ENCODE measurements at places on chromosomes 6 and 20. TPM values are rescaled to one million over a fixed set of nuclear protein-coding genes. Genes with fewer than 3 reads are reported as not detected.

The RSPO3 gene
- total RNA-seq, result not detected

The NOX3 gene
- total RNA-seq, result not detected

The TPD52L2 gene
- 87.4 TPM for total RNA-seq

The PSORS1C2 gene
- not detected for total RNA-seq

The FLRT3 gene
- total RNA-seq, result not detected

The DOK5 gene
- 0.79 TPM for total RNA-seq

The MYLK4 gene
- total RNA-seq, result 0.18 TPM

The STK35 gene
- 21.1 TPM for total RNA-seq

The CLPSL1 gene
- total RNA-seq, result not detected

The DCDC2 gene
- 0.20 TPM for total RNA-seq

The KLC4 gene
- 7.4 TPM for total RNA-seq

The VSTM2L gene
- total RNA-seq, result 0.11 TPM

The TBX18 gene
- not detected for total RNA-seq

The PCK1 gene
- total RNA-seq, result 0.21 TPM

The SNAP25 gene
- total RNA-seq, result not detected

The COX4I2 gene
- total RNA-seq, result not detected

The HDGFL1 gene
- not detected for total RNA-seq

The SH3BGRL2 gene
- 0.14 TPM for total RNA-seq

The PLAGL2 gene
- total RNA-seq, result 151 TPM

The TENT5A gene
- total RNA-seq, result 1.3 TPM

The EFCAB8 gene
- total RNA-seq, result 0.25 TPM

The HLA-DOB gene
- 1.2 TPM for total RNA-seq

The OPRL1 gene
- 0.05 TPM for total RNA-seq

The QKI gene
- total RNA-seq, result 58.6 TPM

The ZNF165 gene
- 2.1 TPM for total RNA-seq

The COL10A1 gene
- not detected for total RNA-seq

The BNIP5 gene
- not detected for total RNA-seq

The ARMC2 gene
- total RNA-seq, result 2.8 TPM

The ISM1 gene
- total RNA-seq, result 3.6 TPM

The B3GALT4 gene
- 2.6 TPM for total RNA-seq

The ZNF292 gene
- total RNA-seq, result 46.3 TPM

The SLCO4A1 gene
- 48.2 TPM for total RNA-seq

The RUNX2 gene
- 37.0 TPM for total RNA-seq

The SUMO4 gene
- 2.7 TPM for total RNA-seq

The ADGB gene
- not detected for total RNA-seq

The PAX1 gene
- total RNA-seq, result not detected

The HLA-DQA1 gene
- 13.1 TPM for total RNA-seq

The HRH3 gene
- not detected for total RNA-seq

The NTSR1 gene
- total RNA-seq, result 0.08 TPM

The TCP11 gene
- total RNA-seq, result not detected

The PPP1R3G gene
- not detected for total RNA-seq

Measured in activated T-cell treated with anti-CD3 and anti-CD28 coated beads, Interleukin-2, amount 50 U/mL, for 4 hours (primary cell).